ENCODE measurements at places on chromosomes 12 and 14.

DNA sequence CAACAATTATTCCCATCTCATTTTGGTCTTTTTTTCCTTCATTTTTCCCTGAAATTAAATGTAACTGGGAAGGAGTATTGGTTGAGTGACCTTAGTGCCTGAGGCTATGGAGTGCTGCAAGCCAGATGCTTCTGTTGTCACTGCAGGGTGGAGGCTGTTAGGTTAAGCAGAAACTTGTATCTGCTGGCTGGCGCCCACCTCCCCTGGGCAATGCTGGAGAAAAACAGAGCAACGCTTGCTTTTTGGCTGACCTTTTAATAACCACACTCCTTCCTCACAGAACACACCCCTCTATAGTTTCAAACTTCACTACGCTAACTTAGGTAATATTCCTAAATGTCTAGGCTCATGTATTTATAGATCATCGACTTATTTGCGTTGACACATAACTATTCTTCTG, 583.5 kb upstream of the NOVA1 start:
- no peak for DNase-seq

GRCh38 chr12:75526655-75527511, 15.5 kb upstream of the KRR1 start:
- peak; percentile 20 for DNase-seq

DNA sequence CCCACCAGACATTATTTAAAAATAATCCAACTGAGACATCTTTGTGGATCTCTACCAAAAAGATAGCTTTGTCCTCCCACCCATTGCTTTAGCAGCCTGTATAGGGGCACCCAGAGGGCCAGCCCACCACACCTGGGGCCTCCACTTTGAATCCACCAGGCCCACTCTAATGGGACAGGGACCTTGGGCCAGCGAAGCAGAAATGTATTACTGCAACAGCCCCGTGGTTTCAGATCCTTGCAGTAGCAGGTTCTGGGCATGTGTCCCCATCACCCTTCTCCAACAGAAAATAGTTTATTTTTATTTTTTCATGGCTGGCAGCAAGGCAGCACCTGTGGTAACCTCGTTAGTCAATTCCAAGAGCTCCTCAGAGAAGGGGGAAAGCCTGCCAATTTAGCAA, 218.4 kb downstream of the ZFP36L1 start:
- DNase-seq = no peak

DNA sequence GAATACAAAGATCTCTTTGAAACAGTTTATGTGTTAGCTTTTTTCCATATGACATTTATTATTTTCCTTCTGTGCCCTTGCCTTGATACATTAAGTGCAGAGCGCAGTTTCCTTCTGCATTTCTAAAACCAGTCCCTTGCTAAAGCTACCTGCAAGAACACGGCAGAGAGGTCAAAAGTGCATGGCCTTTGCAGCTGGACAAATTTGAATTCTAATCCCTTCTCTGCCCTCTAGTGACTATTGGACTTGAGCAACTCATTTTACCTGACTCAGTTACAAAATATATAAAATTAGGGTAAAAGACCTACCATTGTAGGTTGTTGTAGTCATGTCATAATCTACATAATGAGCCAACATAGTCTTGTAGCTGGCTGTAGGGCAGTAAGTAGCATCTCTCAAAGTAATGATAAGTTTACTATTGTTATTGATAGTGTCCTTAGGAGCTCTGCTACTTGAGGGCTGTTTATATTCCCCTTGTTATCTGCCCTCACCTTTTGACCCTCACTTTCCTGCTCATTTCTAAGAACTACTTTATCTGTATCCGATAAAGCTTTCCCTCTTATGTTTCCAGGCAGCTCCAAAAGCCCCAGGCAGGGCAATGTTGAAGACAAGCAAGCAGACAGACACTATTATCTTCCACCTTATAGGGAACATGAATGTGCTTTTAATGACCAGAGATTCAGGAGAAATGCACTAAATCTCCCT, 120.0 kb upstream of the PDZRN4 start:
- DNase-seq = no peak

- DNase-seq = no peak
Observed at GRCh38 chr12:106883426-106883825, 72.3 kb upstream of the TMEM263 start.

DNA sequence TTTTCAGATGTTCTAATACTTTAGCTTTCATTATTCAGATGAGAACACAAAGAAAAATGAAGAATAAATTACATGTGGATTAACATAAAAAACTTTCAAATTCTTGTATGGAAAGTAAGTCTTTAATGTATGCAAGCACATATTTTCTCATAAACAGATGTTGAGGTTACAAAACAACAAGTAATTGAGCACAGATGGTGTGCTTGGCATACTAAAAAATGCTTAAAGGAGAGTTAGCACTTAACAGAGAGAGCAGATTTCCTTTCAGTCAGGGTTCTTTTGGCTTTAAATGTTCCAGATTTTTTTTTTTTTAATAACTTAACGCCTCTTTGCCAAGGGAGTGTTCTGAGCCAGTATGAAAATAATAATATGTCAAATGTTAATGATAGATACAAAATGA, 96.0 kb downstream of the RASSF9 start:
- DNase-seq = no peak

- DNase-seq = no peak
Observed at GRCh38 chr14:75391953-75392352, 35.9 kb upstream of the JDP2 start.

DNA sequence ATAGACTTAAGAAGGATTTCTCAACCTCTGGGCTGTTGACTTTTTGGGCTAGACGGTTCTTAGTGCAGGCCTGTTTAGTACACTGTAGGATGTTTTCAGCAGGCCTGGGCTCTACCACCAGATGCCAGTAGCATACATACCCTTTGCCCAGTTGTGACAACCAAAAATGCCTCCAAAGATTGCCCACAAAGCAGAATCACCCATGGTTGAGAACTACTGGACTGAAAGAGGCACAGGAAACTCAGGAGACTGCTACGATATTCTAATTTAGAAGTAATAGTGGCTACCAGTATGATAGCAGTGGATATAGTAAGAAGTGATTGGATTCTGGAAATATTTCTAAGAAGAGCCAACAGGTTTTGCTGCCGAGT, 15.5 kb downstream of the SLC35E3 start:
- DNase-seq = no peak

- DNase-seq = no peak
Observed at GRCh38 chr12:13368431-13368830, 171.9 kb downstream of the EMP1 start.

GRCh38 chr12:50073712-50074111, 11.4 kb upstream of the SMARCD1 start:
- DNase-seq = no peak

- DNase-seq = no peak
Observed at GRCh38 chr12:69055280-69055679, 122.3 kb upstream of the CPM start.

GRCh38 chr14:56416213-56416612, 163.4 kb upstream of the TMEM260 start:
- DNase-seq = no peak

DNA sequence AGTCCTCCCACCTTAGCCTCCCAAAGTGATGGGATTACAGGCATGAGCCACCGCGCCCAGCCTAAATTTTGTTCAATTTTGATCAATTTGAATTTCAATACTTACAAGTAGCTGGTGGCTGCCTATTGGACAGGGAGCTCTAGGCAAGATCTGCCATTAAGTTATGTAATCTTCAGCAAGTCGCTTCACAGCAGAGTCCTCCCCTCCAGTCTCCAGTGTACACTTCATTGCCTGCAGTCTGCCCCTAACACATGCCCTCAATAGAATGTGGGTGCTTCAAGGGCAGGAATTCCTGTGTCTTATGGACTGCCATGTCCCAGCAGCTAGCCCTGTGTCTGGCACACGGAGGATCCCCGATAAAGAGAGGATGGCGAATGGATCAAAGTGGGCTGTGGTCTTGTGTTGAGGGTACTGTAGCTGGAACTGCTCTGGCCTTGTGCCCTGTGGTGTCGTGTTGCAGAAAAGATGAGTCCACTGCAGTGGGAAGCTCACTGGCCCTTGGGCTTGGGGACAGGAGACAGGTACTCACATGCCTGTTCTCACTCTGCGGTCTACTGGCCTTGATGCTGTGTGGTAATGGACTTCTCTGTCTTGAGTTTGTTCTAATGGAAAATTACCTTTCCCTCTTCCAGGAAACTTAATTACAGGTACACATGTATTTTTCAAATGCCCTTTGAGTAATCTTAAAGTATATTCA, 67.6 kb downstream of the TECPR2 start:
- DNase-seq = no peak

- no peak for DNase-seq
Observed at GRCh38 chr14:56143025-56143424, 24.8 kb downstream of the PELI2 start.

GRCh38 chr12:16163146-16163545, 114.3 kb downstream of the SLC15A5 start:
- no peak for DNase-seq

GRCh38 chr14:44530475-44530874, 23.4 kb upstream of the FSCB start:
- DNase-seq = no peak

GRCh38 chr12:54421175-54421878, 2.3 kb upstream of the ITGA5 start:
- no peak for DNase-seq

- DNase-seq = no peak
Observed at GRCh38 chr12:108241986-108242703, 97.0 kb downstream of the CMKLR1 start.

DNA sequence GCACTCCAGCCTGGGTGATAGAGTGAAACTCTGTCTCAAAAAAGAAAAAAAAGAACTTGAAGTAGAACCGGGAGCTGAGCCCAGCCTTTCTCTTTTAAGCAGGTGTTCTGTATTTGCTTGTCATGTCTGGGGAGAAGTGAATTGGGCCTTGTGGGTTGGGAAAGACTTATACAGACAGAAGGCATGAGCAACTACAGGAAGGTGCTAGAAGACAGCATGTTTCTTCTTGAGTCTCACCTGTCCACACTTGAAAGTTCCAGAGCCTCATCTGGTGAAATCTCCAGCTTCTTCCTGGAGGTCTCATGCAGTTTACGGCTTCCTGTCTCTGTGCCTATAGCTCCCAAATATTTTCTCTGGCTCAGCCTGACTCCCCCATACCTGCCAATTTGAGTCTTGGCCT, 2.5 kb downstream of the PGAM5 start:
- no peak for DNase-seq

GRCh38 chr14:61456720-61457119, 135.3 kb downstream of the PRKCH start:
- peak; percentile 81 for DNase-seq

- DNase-seq = no peak
Observed at GRCh38 chr14:59166258-59166657, 22.2 kb upstream of the DAAM1 start.

Data from KG1 (cell line).